NCI-H2081 treated with DMSO at 0.1 percent for 48 hours (cell line): ENCODE measurements at places on chromosomes 3 and 15.

GRCh38 chr15:33100314-33100713 lies 94.2 kb downstream of the FMN1 start:
- no peak for DNase-seq

DNA sequence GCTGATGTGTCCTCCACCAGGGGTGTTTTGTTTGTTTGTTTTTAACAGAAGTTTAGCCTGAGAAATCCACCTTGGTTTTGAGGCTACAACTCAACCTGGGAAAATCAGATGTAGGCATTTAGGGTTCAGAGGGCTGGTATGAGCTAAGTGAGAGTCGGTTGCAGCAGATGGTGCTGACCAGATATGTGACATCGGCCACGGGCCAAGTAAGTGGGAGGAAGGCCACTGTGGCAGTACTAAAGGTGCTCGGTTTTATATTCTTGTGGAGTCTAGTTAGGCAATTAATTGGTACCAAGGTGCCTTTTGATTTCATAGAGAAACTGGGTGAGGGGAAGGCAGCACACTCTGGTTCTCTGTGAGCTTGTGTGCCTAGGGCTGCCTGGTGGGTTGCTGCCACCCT lies 10.5 kb downstream of the MTMR14 start:
- DNase-seq = no peak

- DNase-seq = no peak
These were observed 36.3 kb upstream of the FBXL22 start for GRCh38 chr15:63560741-63561448.

DNA sequence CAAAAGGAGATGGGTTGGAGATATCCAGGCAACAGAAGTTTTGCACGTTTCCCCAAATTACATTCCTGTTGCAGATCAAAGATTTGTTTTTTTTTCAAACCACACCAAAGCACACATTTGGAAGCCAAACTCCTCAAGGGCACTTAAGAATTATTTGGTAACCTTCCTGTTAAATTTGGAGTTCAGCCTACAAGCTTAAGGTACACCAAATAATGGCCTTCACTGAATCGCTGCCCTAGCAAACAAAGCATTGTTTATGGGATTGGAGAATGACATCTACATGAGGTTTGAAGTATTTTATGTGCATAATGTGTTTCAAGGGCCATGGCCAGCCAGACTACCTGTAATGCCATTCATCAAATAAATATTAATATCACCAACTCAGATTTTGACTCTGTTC lies 357.9 kb downstream of the RORA start:
- DNase-seq = no peak

DNA sequence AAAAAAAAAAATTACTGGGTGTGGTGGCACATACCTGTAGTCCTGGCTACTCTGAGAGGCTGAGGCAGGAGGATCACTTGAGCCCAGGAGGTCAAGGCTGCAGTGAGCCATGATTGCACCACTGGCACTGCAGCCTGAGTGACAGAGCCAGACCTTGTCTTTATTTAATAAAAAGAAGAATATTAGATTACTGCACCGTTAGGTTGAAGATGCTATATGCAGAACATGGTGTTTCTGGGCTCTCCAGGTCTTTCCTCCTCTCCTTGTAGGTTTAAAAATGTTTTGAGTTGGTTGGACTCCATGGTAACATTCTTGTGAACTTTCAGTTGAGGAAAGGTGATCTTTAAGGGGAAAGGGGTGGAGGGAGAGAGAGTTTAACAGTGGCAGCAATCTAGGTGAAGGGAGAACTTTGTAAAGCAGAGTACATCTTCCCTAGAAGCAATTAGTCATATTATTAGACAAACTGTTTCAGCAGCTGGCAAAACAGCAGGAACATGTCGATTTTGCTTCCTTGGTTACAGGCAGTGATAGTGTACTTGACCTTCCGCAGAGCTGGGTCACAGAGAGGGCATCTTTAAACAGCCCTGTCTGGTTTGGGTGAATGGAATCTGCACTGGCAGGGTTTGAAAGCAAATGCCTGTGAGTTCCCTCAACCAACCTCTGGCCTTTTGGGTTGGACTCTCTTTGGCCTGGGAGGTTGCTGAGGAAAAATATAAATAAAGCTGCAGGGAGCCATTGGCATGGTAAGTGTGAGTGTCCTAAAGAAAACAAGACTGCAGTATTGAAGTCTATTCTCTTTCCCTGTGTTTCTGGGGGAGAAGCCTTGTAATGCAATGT lies 42.8 kb downstream of the NR2C2 start:
- no peak for DNase-seq
